ENCODE measurements at places on chromosomes 5 and 9.

GRCh38 chr5:135876146-135876545 lies 19.5 kb downstream of the IL9 start:
- DNase-seq, result no peak

GRCh38 chr5:131749138-131749537 lies 47.7 kb downstream of the FNIP1 start:
- DNase-seq, result no peak

DNA sequence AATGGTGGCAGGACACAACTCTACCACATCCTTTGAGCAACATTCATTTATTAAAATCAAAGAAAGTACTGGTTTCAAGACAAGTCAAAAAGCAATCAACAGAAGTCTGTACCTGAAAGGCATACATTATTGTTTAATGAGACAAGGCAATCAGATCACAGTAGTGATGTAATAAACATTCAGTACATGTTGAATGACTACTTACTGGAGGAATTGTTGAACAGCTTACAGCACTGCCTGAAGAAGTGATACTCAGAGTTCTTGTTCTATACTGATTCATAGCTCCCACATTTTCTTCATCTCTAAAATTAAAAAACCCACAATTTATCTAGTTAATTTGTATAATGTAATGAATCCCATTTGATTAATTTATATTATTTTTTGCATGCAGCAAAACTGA lies 18.2 kb downstream of the RIOK2 start:
- DNase-seq, result no peak

- DNase-seq, result no peak
Measured at GRCh38 chr5:112533362-112533761, 114.3 kb upstream of the EPB41L4A start.

GRCh38 chr5:111930449-111930848 lies 173.5 kb upstream of the NREP start:
- DNase-seq, result no peak

- no peak for DNase-seq
Measured at GRCh38 chr5:154101184-154101583, 62.4 kb downstream of the MFAP3 start.

DNA sequence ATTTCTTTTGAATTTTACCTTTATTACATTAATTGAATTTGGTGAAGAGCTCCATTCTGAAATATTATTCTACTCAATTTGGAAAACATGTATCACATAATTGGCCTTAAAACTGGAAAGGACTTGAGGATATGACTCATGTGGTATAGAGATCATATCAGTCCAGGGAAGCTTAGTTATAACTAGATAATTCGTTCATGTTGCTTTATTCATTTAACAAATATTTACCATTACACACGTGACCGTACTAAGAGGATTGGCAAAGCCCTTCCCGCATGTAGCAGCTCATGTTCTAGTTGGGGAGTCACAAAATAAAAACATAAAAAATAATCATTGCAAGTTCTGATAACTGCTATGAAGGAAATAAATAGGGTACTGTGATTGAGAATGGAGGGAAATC lies 1816.5 kb downstream of the MAT2B start:
- DNase-seq, result peak; percentile 55

DNA sequence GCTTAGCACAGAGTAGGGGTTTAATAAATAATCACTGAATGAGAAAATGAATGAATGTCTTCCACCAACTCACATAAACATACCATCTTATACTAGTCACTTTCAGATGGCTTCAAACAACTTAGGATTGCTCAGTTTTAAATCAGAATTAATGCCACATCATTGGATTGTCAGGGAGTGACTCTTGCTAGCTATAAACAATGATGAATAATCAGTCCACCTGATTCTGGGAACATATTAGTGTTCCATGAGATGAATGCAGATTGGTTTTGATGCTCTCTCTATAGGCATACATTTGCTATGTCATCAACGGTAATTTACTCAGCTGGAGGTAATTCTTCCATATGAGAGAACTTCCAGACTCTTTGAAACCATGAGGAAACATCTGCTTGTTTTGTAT lies 97.4 kb downstream of the CDH9 start:
- DNase-seq, result peak; percentile 28

- DNase-seq, result no peak
Measured at GRCh38 chr5:6666762-6667161, 33.5 kb downstream of the SRD5A1 start.

- no peak for DNase-seq
Measured at GRCh38 chr9:130844044-130844451, 9.0 kb downstream of the ABL1 start.

DNA sequence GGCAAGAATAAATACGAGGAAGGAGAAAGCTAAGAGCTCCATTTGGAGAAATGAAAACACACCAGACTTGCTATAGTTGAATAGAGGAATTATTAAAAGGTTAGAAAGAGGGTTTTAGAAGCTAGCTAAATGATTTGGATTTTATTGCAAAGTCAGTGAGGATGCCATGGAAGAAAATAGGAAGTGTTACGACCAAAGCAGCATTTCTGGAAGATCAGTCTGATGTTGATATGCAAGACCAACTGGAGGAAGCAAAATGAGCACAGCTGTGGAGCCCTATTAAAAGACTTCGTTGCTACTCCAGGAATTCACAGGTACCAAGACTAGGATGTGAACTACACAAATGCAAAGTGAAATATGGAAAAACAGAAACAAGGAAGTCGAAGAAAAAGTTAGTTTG lies 2.1 kb downstream of the DHX29 start:
- no peak for DNase-seq

DNA sequence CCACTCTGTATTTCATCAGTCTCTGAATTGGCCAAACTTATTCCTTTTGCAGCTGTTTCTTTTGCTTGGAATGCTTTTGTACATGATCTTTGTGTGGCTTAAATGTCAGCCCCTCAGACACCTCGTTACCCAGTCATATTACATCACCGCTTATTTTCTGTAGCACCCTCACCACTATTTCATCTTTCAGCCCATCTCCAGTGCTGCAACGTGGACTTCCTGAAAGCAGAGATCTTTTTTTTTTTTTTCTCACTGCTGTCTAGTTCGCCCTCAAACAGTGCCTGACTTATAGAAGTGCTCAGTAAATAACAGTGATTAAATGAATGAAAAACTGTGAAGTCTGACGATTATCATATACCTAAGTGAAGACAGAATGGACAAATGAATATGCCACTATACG lies 835 bp downstream of the SRA1 start:
- DNase-seq, result no peak

DNA sequence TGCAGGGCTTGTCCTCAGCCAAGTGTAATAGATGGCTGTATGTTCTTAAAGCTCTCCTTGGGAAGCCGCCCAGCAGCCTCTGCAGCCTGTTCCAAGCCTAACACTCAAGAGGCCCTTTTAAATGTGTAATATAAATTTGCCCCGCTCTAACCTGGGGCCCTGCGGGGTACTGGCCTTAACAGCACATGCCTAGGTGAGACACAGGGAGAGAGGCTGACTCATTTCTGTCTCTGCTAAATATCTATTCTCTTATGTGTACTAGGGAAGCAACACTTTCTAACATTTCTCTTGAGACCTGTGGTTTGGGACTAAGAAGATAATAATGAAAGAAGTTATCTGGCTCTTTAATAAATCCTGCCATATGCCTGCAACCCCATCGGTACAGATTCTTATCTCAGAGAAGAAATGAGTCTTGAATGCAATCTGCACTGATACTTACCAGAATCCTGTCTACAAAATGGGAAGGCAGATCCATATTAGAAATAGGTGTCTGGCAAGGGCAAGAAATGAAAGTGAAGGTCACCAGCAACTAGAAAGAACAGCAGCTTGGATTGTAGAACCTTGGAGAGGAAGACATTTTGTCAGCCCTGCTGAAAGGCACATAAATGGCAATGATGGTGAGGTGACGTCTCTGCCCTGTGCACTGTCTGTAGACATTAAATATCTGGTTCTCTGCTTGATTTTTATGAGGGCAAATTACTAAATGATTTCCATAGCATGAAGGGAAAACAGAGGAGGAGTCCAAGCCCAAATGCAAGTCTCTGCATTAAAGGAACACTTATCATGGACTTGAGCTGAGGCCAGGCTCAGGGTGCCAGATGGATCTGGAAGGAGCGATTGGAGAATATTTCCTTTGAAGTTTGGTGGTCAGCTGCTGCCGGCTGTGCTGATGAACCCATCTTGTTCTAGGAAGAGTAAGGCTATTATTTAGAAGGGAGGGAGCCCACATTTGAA lies 14.5 kb upstream of the TGFBI start:
- DNase-seq, result no peak

DNA sequence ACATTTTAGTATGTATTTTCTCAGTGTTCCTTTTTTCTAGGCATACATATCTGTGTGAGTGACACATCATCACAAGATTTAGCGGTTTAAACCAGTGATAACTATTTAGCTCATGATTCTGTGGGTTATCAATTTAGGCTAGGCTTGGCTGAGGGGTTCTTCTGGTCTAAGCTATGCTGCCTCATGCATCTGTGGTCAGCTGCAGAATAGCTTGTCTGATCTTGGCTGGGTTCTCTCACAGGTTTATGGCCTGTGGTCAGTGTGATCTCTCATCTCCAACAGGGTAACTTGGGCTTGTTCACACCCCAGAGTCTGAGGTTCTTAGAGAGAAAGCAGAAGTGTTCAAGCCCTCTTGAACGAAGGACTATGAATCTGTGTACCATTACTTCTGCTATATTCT lies 363.3 kb downstream of the KDM4C start:
- no peak for DNase-seq

DNA sequence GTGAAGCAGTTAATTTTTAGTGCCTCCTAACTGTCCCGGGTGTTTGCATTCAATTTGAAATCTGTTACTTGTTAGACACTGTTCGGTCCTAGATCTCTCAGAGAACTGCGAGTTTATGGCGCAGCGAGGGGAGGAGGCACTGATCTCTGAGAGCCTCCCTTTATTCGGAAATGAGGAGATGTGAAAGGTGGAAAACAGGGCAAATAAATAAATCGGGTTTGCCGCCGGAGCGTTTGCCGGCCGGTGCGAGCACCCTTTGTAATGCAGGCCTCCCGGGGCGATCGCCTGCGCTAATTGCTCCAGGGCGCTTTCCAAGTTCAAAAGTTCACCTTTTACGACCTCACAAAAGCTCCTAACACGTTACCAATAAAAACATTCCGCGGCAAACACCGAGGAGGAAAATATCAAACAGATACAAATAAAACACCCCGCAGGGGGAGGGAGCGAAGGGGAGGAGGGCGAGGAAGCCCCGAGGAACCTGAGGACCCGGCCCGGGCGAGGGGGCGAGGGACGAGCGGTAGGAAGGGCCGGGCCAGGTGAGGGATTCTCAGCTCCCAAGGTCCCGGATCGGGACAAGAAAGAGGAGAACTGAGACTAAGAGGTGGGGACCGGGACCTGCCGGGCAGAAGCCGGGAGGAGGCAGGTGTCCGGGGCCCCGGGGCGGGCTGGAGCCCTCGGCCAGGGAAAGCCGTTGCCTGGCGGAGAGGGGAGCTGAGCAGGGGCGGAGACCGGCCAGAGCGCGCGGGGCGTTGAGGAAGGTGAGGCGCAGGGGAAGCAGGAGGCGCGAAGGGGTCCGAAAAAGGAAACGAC lies 1.4 kb downstream of the NR6A1 start:
- no peak for DNase-seq

DNA sequence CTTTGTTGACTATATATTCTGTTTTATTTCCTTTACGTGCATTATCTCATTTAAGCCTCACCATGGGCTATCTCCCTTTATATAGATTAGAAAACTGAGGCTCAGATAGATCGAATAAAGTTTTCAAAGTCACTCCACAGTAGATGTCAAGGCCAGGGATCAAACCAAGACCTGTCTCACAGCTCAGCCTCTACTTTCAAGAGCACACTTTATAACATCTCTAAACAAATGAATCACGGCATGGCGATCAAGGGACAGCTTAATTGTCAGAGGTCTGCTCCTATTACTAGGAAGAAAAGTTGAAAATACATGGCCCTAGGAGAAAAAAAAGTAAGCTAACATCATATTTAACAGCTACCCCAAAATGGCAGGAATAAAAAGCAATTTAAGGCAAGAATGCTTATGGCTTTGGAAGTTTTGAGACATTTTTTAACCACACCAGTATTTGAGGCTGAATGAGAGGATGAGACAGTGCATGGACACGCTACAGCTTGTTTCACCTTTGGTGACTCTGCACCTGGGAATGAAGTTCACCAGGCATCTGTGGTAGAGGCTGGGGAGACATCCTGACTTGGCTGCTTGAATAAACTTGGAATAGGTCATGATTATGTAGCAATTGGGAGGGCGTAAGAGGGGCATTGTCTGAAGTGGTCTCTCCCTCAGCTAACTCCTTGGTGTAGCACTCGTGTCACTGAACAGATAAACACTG lies 486.8 kb upstream of the WWC1 start:
- DNase-seq, result no peak

GRCh38 chr9:87148331-87149104 lies 201.2 kb upstream of the GAS1 start:
- DNase-seq, result peak; percentile 27

DNA sequence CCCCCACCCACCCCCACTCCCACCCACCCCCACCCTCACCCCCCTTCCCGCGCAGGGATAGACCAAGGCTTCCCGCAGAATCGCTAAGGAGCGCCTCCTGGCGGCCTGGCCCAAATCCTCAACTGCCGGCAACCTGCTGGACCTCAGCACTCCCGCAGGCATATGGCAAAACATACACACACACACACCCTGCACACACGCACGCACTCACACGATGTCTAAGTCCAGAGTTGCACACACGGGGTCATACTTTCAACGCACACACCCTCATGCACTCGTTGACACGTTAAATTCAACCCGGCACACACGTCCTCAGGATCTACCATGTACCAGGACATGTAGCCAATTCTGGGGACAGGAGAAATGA lies 1.7 kb downstream of the CPLX2 start:
- DNase-seq, result no peak

DNA sequence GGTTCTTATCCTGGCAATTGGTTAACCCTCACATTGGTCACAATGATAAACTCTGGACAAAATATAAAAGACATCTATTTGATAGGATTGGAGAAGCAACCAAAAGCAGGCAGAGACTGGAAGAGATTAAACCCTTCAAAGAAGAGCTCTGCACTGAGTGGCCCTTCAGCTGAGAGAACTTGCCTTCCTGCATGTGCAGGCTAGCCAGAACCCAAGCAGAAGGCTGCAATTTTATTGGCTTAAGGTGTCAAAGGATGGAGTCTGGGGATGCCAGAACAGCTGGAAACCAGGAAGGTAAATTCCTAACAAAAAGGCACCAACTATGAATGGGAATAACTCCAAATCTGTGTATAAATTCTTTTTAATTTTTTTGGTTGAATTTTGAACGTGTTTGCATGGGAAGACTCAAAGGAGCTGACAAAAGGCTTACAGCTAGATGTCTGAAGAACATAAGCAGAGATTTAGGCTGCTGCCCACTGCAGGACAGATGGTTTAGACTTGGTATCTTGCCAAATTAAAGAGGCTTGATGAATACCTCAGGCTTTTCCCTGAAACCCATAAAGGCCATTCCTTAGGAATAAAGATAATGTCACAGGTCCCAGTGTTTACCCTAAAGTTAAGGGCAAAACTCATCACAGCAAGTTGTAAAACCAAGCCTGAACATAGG lies 66.3 kb downstream of the NR2F1 start:
- DNase-seq, result no peak

Measured in non-pigmented ciliary epithelial cell (primary cell).